ENCODE measurements at places on chromosomes 5 and 9.

DNA sequence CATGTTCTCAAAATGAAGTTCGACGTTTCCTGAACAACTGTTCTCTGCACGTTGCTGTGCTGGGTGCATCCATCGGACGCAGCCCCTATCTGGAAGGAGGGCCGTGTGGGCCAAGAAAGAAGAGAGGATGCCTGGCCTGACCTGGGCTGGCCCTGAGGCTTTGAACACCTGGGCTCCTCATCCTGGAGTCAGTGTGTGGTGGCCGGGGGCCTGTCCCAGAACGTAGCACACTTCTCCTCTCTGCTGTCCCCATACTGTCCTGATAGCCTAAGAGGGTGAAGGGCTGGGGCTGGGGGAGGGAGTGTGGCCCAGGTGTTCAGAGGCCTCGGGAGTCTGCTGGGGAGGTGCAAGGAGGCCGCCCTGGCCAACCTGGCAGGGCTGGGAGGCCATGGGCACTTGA, 21.5 kb downstream of the COL5A1 start:
- no peak for DNase-seq

DNA sequence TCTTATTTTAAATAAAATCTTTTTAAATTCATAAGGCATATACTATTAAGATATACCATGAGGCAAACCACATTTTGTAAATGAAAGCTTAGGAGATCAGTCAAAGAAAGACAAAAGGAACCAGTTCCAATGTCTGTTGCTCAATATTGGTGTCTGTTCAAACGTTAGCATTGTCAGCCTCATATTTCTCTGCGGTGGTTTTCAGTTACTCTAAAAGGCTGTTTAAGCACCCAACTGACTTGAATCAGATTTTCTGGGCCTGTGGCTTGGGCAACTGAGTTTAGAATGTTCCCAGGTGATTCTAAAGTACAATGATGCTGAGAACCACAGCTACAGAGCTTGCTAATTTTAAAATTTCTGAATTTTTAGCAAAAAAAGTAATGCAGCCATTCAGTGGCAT, 166.3 kb upstream of the KIF2A start:
- no peak for DNase-seq

GRCh38 chr5:127844581-127845021, 141.4 kb downstream of the CCDC192 start:
- DNase-seq = no peak

DNA sequence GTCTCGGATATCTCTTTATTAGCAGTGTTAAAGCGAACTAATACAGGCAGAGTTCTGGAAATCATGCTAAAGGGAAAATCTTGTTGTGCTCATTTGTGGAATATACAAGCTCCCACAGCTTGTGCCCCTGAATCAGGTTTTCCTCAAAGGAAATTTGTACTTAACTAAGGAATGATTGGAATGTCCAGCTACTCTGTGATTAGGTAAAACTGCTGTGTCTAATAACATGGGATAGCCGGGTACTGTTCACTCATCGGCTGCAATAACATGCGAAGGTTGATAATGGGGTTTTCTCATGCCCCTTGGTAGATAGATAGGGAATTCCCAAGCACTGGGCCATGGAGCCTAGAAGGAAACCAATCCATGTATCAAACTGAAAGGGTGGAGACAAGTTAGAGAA, 306.7 kb downstream of the NR2F1-AS1 start:
- no peak for DNase-seq

- no peak for DNase-seq
These were observed 1025.1 kb upstream of the C9orf72 start for GRCh38 chr9:28598408-28598807.
